ENCODE measurements at places on chromosomes 1 and 21.
A peak's percentile ranks its signal among the peaks of the same experiment; 100 is the strongest.

DNA sequence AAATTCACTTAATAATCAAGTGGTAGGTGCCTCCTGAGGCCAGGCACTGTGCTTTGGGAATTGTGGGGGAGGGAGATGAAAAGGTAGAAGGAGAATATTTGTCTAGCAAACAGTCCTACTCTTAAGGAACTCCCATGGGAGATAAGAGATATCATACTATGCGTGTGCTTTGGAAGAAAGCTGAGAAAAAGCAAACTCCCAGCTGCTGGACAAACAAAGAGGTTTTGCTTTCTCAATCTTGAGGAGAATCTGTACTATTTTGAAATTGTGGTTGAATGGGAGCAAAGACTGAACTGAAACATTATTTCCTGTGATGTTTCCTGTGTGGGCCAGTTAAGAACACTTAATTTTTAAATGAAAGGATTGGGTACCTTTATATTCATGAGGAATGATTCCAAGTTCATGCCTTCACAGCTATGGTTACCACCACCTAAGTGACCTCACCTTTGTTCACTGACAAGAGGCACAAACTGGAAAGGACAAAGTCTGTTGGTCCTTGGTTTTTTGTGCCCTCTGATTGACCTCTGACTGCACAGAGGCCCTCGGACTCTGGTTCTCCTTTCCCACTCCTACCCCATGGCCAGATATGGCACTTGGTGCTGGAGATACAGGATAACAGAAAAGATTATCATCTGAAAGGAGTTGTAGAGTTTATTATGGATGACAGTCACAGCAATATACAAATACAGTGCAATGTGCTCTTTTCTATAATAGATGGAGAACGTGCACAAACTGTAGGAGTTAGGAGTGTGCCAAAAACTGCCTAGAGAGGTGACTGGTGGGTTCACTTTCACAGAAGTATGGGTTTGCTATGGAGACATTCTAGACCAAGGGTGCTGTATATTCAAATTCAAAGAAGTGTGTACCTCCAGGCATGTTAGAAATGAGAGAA is 1.6 kb downstream of the CD53 start:
- peaks cover 30% of the 10 kb centered on the region for H3K36me3 ChIP-seq
- peak overlapping the region; percentile 86 for H3K27ac ChIP-seq
- no peaks in the 10 kb centered on the region for H3K27me3 ChIP-seq
- no peak for ATAC-seq
- H3K4me1 ChIP-seq, result peaks cover 54% of the 10 kb centered on the region

GRCh38 chr1:38128926-38129453 is 82.4 kb upstream of the POU3F1 start:
- no peaks in the 10 kb centered on the region for H3K4me1 ChIP-seq
- ATAC-seq, result no peak
- no peak overlapping the region for H3K27ac ChIP-seq
- peaks cover 52% of the 10 kb centered on the region for H3K27me3 ChIP-seq
- no peaks in the 10 kb centered on the region for H3K36me3 ChIP-seq

- H3K27ac ChIP-seq, result no peak overlapping the region
- peaks cover 28% of the 10 kb centered on the region for H3K27me3 ChIP-seq
- no peaks in the 10 kb centered on the region for H3K36me3 ChIP-seq
- no peaks in the 10 kb centered on the region for H3K4me1 ChIP-seq
- H3K4me3 ChIP-seq, result no peak overlapping the region
These were observed 144.1 kb downstream of the CDC42BPA start for GRCh38 chr1:227174164-227174563.

GRCh38 chr1:36776948-36777831 is 257.1 kb downstream of the GRIK3 start:
- ATAC-seq, result no peak
- H3K27me3 ChIP-seq, result peaks cover 40% of the 10 kb centered on the region
- H3K27ac ChIP-seq, result no peak overlapping the region
- no peaks in the 10 kb centered on the region for H3K4me1 ChIP-seq

GRCh38 chr1:201507360-201507675 is 395 bp upstream of the CSRP1 start:
- peaks cover 53% of the 10 kb centered on the region for H3K4me1 ChIP-seq
- peaks cover 6% of the 10 kb centered on the region for H3K36me3 ChIP-seq
- no peaks in the 10 kb centered on the region for H3K27me3 ChIP-seq
- ATAC-seq, result peak; percentile 9

- H3K27me3 ChIP-seq, result peaks cover 12% of the 10 kb centered on the region
- H3K4me3 ChIP-seq, result no peak overlapping the region
- H3K36me3 ChIP-seq, result no peaks in the 10 kb centered on the region
- no peaks in the 10 kb centered on the region for H3K4me1 ChIP-seq
These were observed 60.4 kb upstream of the NEK7 start for GRCh38 chr1:198096390-198096789.

DNA sequence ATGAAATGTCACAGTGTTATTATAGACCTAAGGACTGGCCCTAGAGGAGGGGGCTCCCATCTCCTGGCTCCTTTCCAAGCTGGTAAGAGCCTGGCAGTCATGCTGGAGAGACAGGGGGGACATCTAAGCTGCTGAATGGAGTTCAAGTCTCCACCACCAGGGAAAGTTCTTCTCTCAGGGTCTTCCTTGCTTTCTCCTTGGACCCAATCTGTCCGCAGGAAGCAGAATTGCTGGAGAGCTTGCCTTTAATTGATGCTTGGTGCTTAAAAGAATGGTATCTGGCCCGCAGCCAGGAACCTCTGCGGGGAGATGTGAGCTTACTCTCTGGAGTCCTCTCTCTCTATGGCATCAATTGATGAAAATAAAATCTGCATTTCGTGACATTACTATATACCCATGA is 25.1 kb downstream of the IRF2BP2 start:
- H3K4me1 ChIP-seq, result peaks cover 7% of the 10 kb centered on the region
- no peak overlapping the region for H3K4me3 ChIP-seq
- no peak overlapping the region for H3K27ac ChIP-seq
- no peaks in the 10 kb centered on the region for H3K36me3 ChIP-seq
- H3K27me3 ChIP-seq, result no peaks in the 10 kb centered on the region

DNA sequence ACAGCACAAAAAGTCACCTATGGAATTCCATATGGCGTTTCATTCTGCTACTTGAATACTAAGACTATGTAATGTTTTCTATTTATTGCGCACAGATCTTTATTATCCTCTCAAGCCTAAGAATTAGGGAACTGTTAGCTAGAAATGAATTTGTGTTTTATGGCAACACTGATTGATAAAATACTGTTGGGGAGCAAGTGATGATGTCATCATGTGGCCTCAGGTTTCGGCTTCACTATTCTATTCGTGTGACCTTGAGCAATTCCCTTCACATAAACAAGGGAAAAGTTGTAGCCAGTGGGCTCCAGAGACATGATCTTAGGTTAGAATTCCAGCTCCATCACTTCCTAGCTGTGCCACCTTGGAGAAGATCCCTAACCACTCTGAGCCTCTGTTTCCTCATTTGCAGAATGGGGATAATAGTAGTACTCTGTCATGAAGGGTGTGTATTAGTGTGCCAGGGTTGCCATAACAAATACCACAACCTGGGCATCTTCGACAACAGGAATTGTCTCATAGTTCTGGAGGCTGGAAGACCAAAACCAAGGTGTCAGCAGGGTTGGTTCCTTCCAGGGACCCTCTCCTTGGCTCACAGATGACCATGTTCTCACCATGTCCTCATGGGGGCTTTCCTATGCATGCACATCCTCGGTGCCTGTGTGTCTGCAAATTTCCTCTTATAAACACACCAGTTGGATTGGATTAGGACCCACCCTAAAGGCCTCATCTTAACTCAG is 371.2 kb downstream of the RRAGC start:
- no peak overlapping the region for H3K27ac ChIP-seq
- ATAC-seq, result no peak
- no peaks in the 10 kb centered on the region for H3K36me3 ChIP-seq

- H3K27me3 ChIP-seq, result peaks cover 38% of the 10 kb centered on the region
- H3K36me3 ChIP-seq, result no peaks in the 10 kb centered on the region
- H3K4me1 ChIP-seq, result peaks cover 8% of the 10 kb centered on the region
- ATAC-seq, result peak; percentile 48
These were observed 84.8 kb downstream of the KCND3 start for GRCh38 chr1:111904478-111905218.

- ATAC-seq, result no peak
- peaks cover 14% of the 10 kb centered on the region for H3K36me3 ChIP-seq
- peaks cover 44% of the 10 kb centered on the region for H3K27me3 ChIP-seq
- H3K4me1 ChIP-seq, result no peaks in the 10 kb centered on the region
- no peak overlapping the region for H3K4me3 ChIP-seq
- H3K27ac ChIP-seq, result no peak overlapping the region
These were observed 30.8 kb downstream of the GORAB start for GRCh38 chr1:170562646-170563338.

DNA sequence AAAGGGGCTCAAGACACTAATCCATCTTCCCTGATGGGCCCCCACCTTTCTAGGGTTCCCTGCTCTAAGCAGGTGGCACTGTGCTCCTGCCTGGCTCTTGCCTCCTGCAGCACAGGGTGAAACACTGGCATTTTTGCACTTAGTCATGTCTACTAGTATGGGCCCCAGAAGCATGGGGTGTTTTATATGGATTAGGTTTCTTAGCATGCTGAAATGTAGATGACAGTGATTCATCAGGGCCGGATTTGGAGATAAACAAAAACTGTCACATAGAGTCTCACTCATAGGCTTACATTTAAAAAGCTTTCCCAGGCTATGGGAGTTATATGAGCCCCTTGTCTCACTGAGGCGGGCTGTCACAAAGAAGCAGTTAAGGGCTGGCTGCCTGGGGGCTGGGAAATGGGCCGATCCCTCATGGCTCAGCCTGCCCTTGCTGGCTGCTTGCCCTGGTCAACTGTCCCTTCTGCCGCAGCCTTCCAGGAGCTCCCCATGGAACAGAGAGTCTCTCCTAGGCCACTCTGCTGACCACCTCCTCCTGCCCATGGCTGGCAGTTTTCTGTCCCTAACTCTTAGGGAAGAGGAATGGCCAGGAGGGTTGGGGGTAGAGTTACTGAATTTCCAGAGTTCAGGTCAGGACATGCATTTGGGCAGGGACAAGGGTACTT is 6.5 kb downstream of the GALNT2 start:
- peaks cover 23% of the 10 kb centered on the region for H3K36me3 ChIP-seq
- H3K4me1 ChIP-seq, result peaks cover 76% of the 10 kb centered on the region
- ATAC-seq, result no peak
- no peak overlapping the region for H3K4me3 ChIP-seq

GRCh38 chr1:65108025-65108642 is 39.9 kb upstream of the AK4 start:
- H3K4me3 ChIP-seq, result no peak overlapping the region
- ATAC-seq, result no peak
- no peak overlapping the region for H3K27ac ChIP-seq
- no peaks in the 10 kb centered on the region for H3K4me1 ChIP-seq
- peaks cover 6% of the 10 kb centered on the region for H3K36me3 ChIP-seq

GRCh38 chr1:8374356-8374755 is 56.4 kb downstream of the SLC45A1 start:
- peaks cover 29% of the 10 kb centered on the region for H3K36me3 ChIP-seq
- no peak overlapping the region for H3K4me3 ChIP-seq
- no peaks in the 10 kb centered on the region for H3K27me3 ChIP-seq
- peaks cover 68% of the 10 kb centered on the region for H3K4me1 ChIP-seq

DNA sequence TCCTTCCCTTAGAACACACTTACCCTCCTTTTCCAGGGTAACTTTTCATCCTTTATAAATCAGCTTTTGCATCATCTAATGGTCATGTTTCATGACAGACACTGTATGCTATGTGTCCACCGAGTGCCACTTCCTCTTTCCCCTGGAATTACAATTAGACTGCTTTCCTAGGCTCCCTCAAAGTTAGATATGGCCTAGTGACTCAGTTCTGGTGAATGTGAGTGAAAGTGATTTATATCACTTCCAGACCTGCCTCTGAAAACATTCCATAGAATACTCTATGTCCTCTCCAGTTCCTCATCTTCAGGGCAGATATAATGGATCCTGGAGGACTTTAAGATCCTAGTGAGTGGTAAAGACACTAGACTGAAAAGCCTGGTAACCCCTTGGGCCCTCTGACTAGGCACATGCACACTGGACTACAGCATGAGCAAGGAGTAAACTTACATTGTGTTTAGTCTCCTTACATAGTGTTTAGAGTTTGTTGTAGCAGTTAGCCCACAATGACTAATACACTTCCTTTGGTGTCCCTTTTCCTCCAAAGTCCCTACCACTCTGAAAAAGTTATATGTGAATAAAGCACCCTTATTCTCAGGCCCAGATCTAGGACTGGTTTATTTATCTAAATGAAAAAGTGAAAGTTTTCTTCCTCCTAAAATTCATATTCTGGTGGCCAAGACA is 59.3 kb downstream of the GPR88 start:
- no peaks in the 10 kb centered on the region for H3K27me3 ChIP-seq
- ATAC-seq, result no peak
- H3K4me3 ChIP-seq, result no peak overlapping the region
- H3K36me3 ChIP-seq, result peaks cover 7% of the 10 kb centered on the region
- no peaks in the 10 kb centered on the region for H3K4me1 ChIP-seq

DNA sequence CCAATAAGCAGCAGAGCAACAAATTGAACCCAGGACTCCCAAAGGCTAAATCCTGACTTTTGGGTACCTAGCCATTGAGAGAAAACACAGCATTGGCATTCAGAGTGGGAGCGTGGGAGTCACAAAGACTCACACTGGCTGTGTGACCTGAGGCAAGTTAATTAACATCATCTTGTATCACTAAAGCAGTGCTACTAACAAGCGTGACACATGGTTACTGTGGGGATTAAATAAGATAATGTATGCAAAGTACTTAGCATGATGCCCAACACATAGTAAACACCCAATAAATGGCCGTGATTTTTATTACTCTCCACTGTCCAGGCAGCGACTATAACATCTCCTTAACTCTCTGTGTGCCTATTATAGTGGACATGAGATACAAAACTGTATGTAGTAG is 73.3 kb downstream of the CD34 start:
- ATAC-seq, result no peak
- H3K27ac ChIP-seq, result peak overlapping the region; percentile 22
- H3K27me3 ChIP-seq, result no peaks in the 10 kb centered on the region
- H3K36me3 ChIP-seq, result peaks cover 34% of the 10 kb centered on the region
- H3K4me1 ChIP-seq, result peaks cover 56% of the 10 kb centered on the region

- no peaks in the 10 kb centered on the region for H3K36me3 ChIP-seq
- peak; percentile 93 for ATAC-seq
- H3K4me3 ChIP-seq, result peak overlapping the region; percentile 64
These were observed 3.1 kb downstream of the CTXND2 start for GRCh38 chr1:150890033-150890416.

- no peak overlapping the region for H3K4me3 ChIP-seq
- no peaks in the 10 kb centered on the region for H3K36me3 ChIP-seq
- no peak for ATAC-seq
- no peaks in the 10 kb centered on the region for H3K27me3 ChIP-seq
These were observed 13.3 kb upstream of the SPOCD1 start for GRCh38 chr1:31828926-31829690.

GRCh38 chr1:20123722-20124455 is 4.6 kb upstream of the PLA2G2D start:
- no peaks in the 10 kb centered on the region for H3K36me3 ChIP-seq
- no peak overlapping the region for H3K4me3 ChIP-seq
- ATAC-seq, result peak; percentile 61
- H3K4me1 ChIP-seq, result peaks cover 77% of the 10 kb centered on the region

DNA sequence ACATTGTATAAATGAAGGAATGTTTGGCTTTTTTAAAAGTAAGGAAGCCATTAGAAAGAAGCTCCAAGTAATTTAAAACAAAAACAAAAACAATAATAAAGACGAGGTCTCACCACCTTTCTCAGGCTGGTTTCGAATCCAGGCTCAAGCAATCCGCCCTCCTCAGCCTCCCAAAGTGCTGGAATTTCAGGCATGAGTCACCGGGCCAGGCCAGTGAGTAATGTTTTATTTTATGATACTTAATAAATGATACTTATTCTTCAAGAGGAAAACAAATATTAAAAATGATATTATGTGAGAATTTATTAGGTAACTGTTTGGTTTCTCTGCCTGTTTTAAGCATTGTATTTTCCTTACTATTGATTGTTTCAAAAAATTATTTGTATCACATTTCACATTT is 201.4 kb upstream of the BRINP3 start:
- no peak overlapping the region for H3K4me3 ChIP-seq
- H3K27me3 ChIP-seq, result no peaks in the 10 kb centered on the region
- no peaks in the 10 kb centered on the region for H3K4me1 ChIP-seq
- no peak overlapping the region for H3K27ac ChIP-seq
